ENCODE measurements at places on chromosomes 16 and 17.
A peak's percentile ranks its signal among the peaks of the same experiment; 100 is the strongest.

- DNase-seq, result no peak
Observed at GRCh38 chr16:24036614-24037013, 200.8 kb downstream of the PRKCB start.

GRCh38 chr16:67199011-67199807 lies at the start of gene ELMO3:
Gene ELMO3 (plus strand): TSS chr16:67199131. CDS start chr16:67199327, 196 bp downstream.
- no peak for DNase-seq

DNA sequence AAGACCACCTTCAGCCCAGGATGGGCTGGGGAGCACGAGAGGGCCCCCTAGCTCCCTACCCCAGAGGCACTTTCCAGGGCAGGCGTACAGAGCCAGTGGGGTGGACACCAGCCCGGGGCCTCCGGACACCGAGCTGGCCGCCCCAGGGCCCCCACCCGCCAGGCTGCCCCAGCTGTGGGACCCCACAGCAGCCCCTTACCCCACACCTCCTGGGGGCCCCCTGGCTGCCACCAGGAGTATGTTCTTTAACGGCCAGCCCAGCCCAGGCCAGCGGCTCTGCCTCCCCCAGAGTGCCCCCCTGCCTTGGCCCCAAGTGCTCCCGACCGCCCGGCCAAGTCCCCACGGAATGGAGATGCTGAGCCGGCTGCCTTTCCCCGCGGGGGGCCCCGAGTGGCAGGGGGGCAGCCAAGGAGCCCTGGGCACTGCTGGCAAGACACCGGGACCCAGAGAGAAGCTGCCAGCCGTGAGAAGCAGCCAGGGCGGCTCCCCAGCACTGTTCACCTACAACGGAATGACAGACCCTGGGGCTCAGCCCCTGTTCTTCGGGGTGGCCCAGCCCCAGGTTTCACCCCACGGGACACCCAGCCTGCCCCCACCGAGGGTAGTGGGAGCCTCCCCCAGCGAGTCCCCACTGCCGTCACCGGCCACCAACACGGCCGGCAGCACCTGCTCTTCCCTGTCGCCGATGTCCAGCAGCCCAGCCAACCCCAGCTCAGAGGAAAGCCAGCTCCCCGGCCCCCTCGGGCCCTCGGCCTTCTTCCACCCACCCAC lies 24.3 kb upstream of the ZFPM1 start:
- DNase-seq, result no peak

GRCh38 chr16:79601092-79601930 lies 774 bp upstream of the MAF start:
- peak; percentile 47 for DNase-seq

DNA sequence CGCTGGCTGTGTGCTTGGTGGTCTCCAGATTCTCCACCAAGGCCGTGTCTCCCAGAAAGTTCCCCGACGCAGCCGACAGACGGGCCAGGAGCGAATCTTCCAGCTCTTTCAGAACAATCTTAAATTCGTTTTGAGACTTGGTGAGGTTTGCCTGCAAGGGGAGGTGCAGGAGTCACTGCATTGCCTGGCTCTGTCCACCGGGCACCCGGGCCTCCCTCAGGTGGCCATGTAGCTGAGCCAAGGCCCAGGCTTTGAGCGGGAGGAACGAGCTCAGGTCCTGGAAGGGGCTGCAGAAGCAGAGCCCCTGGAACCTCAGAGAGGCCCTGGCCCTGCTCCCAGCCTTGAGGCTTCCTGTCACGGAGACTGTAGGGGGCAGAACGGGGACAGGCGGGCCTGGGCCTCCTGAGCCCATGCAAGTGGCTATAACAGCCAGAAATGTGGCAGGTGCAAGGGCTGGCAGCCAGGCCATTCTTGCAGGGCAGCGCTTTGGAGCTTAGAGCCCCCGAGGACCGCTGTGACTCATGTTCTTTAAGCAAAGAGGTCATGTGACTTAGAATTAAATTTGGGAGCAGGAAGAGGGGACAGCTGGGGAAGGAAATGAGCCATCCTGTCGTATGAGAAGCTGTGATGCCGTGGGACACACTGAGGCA lies 72.4 kb downstream of the PGS1 start:
- DNase-seq, result no peak

GRCh38 chr17:68097161-68097805 lies 61.7 kb downstream of the KPNA2 start:
- DNase-seq, result no peak
